ENCODE measurements at places on chromosomes 2 and 18.

- no peak for DNase-seq
Observed at GRCh38 chr2:222318026-222318711, 19.4 kb upstream of the PAX3 start.

DNA sequence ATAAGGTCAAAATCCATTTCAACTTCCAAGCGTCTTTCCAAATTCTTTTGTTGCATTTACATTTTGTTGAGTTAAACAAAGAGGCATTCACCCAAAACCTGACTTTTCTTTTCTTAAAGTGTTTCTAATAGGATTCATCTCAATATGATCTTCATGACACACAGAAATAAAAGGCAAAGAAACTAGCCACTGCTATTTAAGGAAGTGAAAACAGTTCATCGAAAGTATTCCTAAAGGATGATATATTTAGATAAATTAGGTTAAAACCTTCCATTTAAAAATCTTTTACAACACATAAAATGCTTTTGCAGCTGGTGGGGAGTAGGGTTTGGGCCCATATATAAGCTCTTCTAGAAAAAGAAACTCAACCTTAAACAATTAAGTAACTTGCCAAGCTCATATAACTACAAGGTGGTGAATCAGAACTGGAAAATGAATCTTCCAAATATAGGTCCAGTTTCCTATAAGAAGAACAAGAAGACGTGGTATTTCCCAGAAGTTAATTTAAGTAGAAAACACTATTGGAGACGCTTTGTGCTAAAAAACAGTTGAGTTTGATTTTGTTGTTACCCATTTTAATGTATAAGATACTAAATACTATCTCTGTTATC is 336.0 kb upstream of the HNRNPA3 start:
- DNase-seq = no peak

- no peak for DNase-seq
Observed at GRCh38 chr18:1542230-1542774, 637.6 kb downstream of the ADCYAP1 start.

- DNase-seq = no peak
Observed at GRCh38 chr2:65914244-65914786, 481.9 kb upstream of the SPRED2 start.

GRCh38 chr2:4693266-4693665 is 989.9 kb downstream of the DCDC2C start:
- no peak for DNase-seq

GRCh38 chr2:19944205-19944845 is 42.5 kb upstream of the TTC32 start:
- no peak for DNase-seq

- no peak for DNase-seq
Observed at GRCh38 chr2:179579800-179580199, 281.6 kb downstream of the ZNF385B start.

DNA sequence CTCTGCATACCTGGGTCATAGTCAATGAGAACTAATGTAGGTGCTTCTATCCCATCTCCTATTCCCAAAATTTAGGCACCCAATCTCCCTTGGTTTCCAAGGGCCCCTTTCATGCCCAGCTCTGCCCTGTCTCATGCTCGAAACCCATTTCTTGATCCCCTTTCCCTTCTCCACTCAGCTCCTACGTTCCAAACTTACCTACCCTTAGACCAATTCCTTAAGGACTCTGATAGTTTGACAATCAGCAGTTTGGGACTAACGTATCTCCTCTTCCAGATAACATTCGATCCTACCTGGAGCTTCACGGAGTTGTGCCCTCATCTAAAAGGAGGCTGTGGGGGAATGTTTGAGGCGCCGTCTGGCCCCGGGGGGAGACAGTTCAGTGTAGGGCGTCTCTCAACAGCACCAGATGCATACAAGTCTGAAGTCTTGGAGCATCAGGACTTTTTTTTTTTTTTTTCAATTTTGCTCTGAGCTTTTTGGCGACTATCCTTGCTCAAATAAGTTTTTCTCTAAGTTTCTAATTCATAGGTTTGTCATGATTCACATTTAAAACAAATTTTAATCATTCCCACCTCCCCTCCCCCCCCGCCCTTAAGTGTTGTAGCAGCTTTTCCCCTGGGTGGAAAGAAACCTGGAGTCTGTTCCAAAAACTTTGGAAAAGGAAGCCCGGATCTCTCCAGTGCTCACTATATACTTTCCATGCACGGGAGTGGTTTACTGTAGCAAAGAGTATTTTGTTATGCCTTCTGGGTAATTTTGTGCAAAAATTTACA is 141.2 kb upstream of the LGALSL start:
- no peak for DNase-seq

GRCh38 chr2:207599636-207600035 is 25.6 kb downstream of the METTL21A start:
- no peak for DNase-seq

GRCh38 chr18:9838144-9838877 is 47.5 kb upstream of the TXNDC2 start:
- DNase-seq = no peak

DNA sequence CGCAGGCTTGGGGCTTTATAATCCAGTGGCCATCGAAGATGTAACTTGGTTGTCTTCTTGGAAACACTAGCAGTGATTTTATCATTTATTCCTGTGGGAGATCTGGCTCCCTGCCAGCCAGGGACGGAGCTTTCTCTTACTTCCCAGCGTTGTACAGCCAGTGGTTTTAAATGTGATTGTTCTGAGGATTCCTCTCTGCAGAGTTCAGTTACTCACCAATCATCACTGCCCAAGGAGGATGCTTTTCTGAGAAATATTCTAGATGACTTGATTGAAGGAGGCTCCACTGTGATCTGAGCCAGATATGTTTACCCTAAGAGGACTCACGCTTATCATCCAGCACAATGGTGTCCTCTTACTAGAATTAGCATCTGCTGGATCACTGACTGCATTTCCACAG is 744.3 kb downstream of the RNF144A start:
- no peak for DNase-seq

GRCh38 chr2:48444404-48444803 is 85.5 kb upstream of the STON1 start:
- DNase-seq = no peak

DNA sequence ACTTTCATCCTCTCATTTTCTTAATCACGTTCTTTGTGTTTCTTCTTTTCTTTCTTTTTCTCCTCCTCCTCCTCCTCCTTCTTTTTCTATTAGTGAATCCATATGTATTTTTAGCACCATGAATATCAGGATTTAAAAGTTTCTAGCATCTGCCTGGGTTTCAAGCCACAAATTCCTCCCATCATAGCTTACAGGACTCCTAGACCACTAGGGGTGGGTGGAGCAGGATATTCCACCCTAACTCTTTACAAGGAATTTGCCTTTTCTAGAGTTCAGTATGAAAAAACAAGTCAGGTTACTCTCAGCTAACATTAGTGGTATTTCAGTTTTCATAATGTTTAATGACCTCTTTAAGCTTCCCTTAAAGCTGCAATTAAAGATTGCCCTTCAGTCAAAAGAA is 19.1 kb upstream of the LRRTM1 start:
- DNase-seq = no peak

- no peak for DNase-seq
Observed at GRCh38 chr2:43075811-43076585, 150.4 kb downstream of the ZFP36L2 start.

- DNase-seq = no peak
Observed at GRCh38 chr18:42559069-42559690, 556.3 kb downstream of the RIT2 start.

DNA sequence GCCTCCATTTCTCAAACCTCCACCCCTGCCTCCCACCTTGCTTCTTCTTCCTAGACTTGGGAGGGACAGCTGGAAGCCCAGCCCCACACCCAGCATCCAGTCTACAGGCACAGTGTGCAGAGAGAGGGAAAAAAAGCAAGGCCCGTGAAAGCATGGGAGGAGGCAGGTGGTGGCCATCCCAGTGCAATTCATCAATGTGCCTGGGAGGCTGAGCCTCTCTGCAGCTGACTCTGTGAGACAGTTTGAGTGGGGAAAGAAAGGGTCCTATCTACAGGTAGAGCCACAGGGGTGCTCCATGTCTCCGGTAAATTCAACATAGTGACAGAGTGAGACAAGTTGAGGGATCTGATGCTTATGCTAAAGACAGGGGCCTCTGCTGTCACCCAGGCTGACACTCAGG is 340.6 kb downstream of the DYSF start:
- DNase-seq = no peak

DNA sequence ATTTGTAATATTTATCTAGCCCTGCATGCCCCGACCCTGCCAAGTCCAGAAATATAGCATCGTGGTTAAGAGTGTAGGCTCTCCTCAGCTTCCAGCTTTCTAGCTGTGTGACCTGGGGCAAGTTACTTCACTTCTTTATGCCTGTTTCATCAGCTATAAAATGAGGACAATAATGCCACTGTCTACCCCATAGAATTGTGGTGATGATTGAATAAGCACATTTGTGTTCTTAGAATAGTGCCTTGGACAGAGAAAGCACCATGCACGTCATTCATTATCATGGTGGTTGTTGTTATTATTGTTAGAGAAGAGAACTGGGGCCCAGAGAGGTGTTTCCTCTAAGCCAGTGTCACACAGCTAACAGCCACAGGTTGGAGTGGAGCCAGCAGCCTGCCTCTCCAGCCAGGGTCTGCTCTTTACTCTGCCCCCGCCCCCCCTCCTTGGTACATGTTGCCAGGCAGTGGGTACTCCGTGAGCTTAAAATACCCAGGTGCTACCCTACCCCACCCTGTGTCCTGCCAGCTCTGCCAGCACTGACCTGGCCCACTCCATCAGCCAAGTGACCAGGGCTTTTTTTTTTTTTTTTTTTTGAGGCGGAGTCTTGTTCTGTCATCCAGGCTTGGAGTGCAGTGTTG is 202.1 kb downstream of the CTIF start:
- no peak for DNase-seq

DNA sequence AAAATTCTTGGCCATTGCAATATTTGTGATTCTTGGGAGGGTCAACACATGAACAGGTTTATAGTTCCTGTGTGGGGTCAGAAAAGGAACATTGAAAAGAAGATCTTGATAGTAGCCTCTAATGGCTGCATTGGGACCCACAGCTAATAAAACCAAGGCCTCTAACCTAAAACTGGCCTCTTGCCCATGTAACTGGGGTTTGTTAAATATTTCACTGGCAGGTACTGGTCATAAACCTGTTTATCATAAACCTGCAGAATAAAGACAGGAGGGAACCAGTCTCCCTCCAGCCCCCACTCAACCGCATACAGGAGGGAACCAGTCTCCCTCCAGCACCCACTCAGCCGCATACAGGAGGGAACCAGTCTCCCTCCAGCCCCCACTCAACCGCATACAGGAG is 125.3 kb downstream of the PXDN start:
- no peak for DNase-seq

GRCh38 chr2:71001981-71002570 is 7.4 kb upstream of the TEX261 start:
- DNase-seq = no peak
